ENCODE measurements at places on chromosomes 2 and 18.

- no peak for DNase-seq
Measured at GRCh38 chr18:46040747-46041104, 31.3 kb downstream of the PSTPIP2 start.

DNA sequence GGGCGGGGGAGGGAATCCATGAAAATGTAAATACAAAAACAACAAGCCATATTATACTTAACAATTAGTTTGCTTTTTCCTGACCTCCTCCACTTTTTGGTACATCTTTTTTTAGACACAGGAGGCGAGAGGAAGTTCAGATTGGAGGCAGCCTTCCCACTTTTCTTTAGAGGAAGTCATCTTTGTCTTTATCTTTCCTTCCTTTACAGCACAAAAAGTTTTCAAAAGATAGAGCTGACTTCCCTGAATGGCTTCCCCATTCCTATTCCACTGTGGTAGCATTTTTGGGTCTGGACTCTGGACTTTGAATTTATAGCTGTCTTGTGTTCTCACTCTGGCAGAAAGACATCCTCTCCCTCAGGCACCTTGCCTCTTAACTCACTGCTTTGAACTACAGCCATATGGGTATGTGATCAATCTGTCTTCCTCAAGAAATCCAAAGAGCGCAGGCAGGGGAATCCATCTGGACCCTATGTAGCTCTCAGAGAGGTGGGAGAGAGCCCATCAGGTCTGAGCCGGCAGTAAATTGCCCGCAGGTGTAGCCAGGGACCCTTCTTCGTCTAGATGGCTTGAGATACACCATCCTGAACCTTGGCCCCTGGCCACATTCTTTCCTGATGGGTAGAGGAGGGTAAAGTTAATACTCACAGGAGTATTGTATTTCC is 101.9 kb downstream of the AQP4 start:
- DNase-seq, result no peak

GRCh38 chr2:137870682-137871081 is 93.6 kb upstream of the HNMT start:
- no peak for DNase-seq

DNA sequence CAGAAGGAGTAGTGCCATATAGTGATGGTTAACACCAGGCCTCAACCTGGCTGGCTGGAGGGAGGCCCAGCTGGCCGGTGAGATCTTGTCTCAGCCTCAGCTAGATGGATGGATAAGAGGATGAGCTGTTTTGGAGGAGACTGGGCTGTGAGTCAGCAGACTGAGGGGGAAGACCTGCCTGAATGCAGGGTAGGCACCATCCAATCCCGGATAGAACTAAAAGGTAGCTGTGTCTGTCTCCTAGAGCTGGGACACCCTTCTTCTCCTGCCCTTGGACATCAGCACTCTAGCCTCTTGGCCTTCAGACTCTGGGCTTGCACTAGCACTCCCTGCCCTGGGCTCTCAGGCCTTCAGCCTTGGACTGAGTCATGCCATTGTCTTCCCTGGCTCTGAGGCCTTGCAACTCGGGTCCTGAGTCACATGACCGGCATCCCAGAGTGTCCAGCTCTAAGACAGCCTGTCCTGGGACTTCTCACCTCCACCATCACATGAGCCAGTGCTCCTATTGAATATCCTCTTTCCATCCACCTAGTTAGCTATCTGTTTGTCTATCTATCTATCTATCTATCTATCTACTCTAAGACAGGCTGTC is 131.3 kb downstream of the TPO start:
- no peak for DNase-seq

DNA sequence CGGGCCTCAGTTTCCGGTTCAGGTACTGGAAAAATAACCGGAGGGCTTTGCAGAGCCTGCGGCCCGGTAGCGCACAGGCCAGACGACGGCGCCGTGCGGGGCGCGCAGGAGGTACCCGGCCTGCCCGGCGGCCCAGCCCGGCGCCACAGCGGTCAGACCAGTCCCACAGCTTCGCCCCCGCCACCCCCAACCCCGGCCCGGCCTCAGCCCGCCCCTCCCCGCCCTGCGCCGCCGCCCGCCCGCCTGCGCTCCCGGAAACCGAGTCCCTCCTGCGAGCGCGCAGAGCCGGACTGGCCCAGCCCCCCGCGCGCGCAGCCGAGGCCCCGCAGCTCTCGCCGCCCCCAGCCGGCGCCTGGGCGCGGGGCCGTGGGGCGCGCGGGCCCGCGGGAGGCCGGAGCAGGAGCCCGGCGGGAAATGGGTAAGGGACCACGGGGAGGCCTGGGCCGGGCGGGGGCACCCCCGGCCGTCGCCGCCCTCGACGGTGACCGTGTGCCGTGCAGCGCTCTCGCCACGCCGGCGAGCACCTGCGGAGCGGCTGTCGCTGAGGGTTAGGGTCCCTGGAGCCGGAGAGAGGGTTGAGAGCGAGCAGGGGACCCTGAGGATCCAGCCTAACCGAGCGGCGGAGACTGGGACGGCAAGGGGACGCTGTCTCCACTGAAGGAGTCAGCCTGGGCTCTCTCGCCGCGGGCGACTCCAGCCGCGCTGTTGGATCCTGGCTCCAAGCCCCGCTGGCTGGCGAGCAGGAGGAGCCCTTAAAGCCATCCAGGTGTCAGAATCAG is 16.5 kb upstream of the PSD4 start:
- peak; percentile 70 for DNase-seq

GRCh38 chr2:231934441-231935206 is 8.4 kb upstream of the NPPC start:
- DNase-seq, result no peak

GRCh38 chr2:127623388-127624319 is 22.3 kb upstream of the GPR17 start:
- DNase-seq, result no peak

DNA sequence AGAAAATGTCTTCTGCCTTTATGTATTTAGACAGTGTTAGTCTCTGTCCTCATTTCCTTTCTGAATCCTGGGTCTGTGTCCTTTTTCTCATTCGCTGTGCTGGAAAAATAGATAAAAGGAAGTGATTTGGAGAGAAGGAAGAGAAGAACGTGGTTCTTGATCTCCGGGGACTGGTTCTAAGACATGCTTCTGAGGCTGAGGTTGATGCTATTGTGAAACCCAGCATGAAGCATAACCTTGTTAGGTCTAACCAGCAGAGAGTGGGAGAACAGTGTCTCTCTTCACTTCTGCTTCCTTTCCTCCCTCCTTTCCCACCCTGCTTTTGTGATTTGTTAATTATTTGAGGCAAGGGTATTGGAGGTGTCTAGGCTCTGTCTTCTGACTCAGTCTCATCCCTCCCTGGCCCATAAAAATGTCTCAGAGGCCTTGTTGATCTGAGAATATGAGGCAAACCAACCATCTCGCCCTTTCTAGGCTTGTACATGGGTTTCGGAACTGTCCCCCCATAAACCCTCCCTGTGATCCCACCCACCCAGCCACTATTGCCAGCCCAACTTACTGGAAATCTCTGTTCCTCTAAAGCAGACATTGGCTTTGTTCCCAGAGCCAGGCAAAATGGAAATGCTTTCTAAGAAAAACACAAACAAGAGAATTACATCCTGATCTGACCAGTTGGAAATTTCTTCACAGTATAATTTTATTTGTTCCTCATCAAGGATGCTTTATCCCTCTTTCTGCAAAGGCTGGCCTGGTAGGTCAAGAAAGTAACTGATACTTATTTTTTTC is 360.6 kb upstream of the TNP1 start:
- no peak for DNase-seq

- DNase-seq, result no peak
Measured at GRCh38 chr2:1620081-1620480, 124.2 kb downstream of the PXDN start.

GRCh38 chr2:54666634-54667265 is 56.7 kb upstream of the EML6 start:
- DNase-seq, result no peak

- no peak for DNase-seq
Measured at GRCh38 chr18:10936176-10937053, 213.0 kb downstream of the PIEZO2 start.

- no peak for DNase-seq
Measured at GRCh38 chr2:130355172-130355577, 681 bp upstream of the PTPN18 start.

- no peak for DNase-seq
Measured at GRCh38 chr2:239598011-239598731, 197.4 kb upstream of the HDAC4 start.

- DNase-seq, result no peak
Measured at GRCh38 chr2:109333414-109334210, 204.6 kb downstream of the SH3RF3 start.

GRCh38 chr2:8324901-8325300 is 357.0 kb upstream of the ID2 start:
- peak; percentile 7 for DNase-seq

GRCh38 chr2:184849516-184849915 is 251.2 kb downstream of the ZNF804A start:
- no peak for DNase-seq

DNA sequence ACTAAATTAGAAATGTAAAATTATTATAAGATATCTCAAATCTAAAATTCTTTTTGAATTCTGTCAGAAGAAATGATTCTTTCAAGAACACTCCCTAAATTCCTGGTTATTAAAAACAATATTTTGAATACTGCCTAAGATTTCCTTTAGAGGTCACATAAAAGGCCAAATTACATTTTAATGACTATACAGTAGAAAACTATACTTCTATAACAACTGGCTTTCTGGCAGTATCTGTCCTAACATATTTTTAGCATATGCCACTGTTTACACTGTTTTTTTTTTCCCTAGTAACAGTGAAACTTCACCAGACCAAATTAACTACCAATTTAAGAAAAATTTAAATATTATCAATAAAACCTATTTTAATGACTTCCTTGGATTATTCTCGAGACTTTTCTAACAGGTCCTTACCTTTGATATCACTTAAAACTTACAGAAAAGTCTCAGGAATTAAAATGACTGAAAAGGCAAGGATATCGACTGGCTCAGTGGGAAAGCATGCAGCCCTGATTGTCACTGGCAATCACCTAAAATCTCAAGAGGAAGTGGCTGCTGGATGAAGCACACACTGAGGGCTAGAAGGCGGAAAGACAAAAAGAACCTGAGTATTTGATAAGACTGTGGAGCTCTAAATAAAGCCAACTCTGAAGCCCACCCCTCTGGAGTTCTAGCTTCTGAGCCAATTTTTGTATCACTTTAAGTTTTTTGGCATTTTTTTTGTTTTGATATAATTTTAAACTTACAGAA is 59.6 kb downstream of the SPIRE1 start:
- no peak for DNase-seq

DNA sequence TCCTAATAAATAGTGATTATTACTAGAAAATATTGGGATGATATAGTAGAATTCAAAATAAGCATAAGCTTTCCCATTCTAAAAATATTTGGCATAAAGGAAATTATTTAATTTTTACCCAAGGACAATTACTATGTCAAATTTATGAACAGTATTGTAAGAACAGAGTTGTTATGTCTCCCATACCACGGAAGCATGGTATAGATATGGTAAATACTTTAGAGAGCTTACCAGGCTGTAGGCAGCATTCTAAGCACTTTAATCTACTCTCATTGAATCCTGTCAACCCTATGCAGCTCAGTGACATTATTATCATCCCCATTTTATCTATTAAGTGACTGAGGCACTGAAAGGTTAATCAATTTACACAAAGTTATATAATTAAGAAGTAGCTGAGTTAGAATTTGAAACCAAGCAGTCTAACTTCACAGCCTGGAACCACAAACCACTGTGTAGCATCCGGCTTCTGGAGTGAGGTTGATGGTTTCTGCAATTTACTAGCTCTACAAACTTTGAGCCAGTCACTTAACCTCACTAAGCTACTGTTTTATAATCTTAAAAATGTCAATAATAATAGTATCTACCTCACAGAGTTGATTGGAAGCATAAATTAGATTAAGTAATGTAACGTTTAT is 323.7 kb downstream of the ARHGAP15 start:
- peak; percentile 39 for DNase-seq

- DNase-seq, result no peak
Measured at GRCh38 chr2:156818221-156818620, 382.0 kb downstream of the GPD2 start.

DNA sequence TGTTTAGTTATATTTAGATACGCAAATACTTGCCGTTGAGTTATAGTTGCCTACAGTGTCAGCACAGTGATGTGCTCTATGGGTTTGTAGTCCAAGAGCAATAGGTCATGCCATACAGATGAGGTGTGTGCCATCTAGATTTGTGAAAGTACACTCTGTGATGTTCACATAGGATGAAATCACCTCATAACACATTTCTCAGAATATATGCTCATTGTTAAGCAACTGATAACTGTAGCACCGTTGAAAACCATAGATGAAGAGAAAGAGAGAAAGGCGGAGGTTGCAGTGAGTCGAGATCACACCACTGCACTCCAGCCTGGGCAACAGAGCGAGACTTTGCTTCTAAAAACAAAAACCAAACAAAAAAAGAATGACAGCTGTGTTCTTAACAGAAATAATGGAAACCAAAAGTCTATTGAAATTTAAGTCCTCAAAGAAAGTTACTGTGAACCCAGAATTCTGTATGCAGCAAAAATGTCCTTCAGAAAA is 9.5 kb downstream of the DGKD start:
- no peak for DNase-seq

GRCh38 chr2:20190876-20191713 is 33.8 kb downstream of the SDC1 start:
- no peak for DNase-seq

All from activated T-cell treated with anti-CD3 and anti-CD28 coated beads, Interleukin-2, amount 50 U/mL, for 48 hours (primary cell).